ENCODE measurements at places on chromosomes 4 and X.

DNA sequence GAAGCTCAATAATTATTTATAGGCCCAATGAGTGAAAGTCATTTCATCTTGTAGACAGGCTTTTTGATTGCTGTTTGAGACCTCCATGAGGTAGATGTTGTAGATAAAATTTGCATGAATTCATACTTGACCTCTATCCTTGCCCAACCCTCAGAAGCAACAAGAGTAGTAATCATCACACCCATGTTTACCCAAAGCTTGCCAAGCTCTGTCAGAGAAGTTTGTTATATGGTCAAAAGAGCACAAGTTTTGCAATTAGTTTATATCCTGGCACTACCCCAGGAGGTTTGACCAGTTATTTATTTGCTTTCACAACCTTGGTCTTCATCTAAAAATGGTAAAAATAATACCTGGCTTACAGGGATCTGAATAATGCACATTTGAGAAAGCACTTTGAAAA, 20.7 kb downstream of the ADH7 start:
- DNase-seq: no peak

DNA sequence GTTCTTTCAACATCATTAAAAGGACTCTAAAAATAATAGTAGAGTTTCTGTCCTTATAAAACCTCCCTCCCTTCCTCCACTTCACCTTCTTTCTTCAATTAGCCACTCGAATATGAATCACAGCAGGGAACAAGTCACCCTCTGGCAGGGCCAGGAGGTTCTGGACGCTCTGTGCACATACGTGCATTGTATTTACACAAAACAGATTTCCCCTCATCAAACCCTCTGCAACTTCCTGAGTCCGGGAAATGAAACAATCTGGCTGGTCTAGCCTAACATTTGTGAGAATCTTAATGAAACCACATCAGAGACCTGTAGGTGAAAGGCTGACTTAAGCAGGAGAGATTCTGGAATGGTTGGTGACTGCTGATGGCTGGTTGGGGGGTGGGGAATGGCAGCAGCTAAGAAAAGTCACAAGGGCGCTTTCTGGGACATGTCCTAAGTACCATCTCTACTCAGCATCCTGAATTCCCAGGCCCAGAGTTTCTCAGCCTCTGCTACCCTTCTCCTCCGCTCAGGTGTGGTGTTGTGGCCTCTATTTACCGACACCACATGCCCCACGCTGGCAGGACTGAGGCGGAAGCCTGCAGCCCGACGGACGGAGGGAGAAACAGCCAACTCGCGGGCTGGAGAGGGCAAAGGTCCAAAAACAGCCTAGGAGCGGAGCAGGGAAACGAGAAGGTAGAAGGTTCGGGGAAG, 1.0 kb downstream of the ZDHHC9 start:
- DNase-seq: no peak

GRCh38 chr4:88843067-88843685, 145.5 kb upstream of the NAP1L5 start:
- no peak for DNase-seq

- no peak for DNase-seq
These were observed 21.4 kb downstream of the PLAC8 start for GRCh38 chr4:83093060-83093640.

DNA sequence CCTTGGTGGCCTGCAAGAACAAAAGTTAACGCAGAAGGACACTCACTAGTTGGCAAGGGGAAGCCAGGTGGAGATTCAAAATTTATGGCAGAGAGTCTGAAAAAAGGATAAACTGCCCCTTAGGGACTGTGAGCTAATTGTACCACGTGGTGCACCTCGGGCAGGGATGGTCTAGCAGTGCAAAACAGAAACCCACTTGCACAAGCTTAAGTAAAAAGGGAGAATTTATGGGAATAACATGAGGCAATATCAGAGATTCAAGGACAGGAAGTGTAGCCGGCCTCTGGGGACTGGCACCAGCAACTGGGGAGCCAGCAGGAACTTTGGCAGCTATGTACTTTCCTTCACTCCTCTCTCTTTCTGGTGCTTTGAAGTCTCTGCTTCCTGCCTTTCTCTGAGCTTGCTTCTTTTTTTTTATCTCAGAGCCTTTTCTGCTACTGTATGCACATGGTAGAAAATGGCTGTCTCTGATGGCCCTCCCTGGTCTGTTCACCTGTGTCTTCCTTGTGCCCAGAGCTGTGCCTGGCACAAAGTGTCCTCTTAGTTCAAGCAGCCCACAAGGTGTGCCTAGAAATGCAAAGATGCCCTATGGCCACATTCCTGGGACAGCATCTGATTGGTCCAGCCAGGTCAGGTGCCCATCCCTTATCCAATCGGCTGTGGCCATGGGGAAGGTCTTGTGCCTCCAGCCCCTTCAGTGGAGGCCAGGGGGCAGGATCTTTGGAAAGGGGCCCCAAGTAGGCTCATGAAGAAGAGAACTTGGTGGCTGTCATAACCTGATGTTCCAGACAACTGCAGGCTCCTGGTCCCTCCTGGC, 114.8 kb upstream of the ATP6AP2 start:
- no peak for DNase-seq

GRCh38 chr4:103018391-103019307, 856 bp downstream of the SLC9B1 start:
- no peak for DNase-seq

- DNase-seq: no peak
These were observed 66.3 kb downstream of the CLDN34 start for GRCh38 chrX:10033375-10034007.

DNA sequence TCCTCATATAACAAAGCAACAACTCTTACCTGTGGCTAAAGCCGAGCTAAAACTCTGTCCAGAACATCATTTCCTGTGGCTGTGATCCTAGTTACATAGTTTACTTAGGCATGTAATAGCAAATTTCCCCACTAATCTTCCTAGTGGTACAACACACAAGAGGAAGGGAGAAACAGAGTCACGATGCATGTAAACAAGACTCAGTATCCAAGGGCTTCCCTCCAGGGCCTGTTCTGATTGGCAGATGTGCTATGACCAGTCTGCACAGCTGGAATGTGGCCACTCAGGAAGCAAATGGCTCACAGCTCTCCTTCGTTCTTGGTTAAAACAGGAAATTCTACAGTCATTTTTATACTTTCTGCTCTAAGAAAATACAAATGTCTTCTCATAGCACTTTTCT, 49.2 kb upstream of the PRSS48 start:
- peak; percentile 26 for DNase-seq

- DNase-seq: no peak
These were observed 60.9 kb downstream of the IRF2 start for GRCh38 chr4:184413261-184414046.

DNA sequence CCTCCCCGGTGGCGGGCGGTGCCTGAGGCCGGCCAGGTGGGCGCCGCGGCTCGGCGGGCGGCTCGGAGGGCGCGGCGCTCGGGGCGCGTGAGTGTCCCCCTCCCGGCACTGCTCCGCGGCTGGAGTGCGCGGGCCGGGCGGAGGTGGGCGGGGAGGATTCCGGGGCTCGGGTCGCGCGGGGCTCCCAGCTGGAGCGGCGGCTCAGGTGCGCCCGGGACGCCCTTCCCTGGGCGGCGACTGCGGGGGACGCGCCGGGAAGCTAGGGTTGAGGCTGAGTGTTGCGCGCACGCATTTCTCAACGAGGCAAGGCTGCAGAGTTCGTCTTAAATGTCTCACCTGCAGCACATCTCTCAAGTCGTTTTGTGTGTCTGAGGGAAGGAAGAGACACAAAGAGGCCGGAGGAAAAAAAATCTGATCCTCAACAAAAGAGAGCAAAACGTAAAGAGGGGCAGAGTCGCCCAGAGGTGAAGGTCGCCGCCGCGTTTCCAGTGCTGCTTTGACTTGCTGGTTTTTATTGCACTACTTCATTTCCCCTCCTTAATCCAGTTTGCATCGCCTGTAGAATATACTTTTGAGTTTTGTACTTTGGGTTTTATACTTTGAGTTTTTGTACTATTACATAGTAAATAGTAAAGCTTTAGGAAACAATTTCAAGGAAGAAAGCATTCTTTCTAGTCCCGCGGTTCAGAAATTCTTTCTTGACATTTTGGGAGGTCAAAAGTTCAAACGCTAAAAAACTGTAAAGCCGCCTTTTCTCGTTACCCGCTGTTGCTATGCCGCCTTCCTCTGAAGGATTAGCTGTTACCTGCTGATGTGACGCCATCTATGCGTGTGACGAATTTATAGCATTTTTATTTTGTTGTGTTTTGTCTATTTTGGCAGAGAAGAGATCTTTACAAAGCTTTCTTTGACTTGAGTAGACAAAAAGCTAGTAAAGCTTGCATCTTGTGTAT, 106.5 kb upstream of the STOX2 start:
- peak; percentile 7 for DNase-seq

GRCh38 chr4:2812612-2813354, 19.9 kb downstream of the SH3BP2 start:
- no peak for DNase-seq

DNA sequence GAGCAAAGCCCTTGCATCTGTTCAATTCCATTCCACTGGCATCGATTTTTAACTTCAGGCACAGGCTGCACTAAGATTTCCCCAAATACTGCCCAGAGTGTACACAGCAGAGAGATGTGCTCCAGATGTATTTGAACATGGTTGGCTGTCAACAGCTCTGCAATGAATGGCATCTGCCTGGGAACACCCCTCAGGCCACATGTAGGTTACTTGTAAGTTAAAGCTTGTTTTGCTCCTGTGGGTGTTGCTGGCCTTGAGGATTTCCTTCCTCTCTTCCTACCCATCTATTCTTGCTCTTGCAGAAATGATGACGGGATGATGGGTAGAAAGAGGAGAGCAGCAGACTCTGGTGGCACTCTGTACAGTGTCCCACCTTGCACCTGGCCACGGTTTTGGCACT, 69.3 kb upstream of the HELT start:
- no peak for DNase-seq

DNA sequence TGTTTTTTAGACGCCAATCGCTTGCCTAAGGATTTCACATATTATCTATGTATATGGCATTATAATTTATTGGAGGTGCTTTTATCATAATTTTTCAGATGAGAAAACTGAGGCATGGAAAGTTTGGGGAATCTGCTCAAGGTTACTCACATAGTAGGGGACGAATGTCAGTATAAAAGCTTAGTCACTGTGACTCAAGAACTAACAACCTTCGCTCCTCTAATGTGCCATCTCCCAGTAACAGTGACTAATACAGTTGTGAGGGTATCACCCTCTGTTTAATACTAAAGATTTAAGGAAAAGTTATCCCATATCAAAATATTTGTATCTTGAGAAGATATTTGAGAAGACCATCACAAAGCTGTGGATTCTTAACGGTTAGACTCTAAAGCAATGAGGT, 353.1 kb upstream of the SPOCK3 start:
- DNase-seq: no peak

DNA sequence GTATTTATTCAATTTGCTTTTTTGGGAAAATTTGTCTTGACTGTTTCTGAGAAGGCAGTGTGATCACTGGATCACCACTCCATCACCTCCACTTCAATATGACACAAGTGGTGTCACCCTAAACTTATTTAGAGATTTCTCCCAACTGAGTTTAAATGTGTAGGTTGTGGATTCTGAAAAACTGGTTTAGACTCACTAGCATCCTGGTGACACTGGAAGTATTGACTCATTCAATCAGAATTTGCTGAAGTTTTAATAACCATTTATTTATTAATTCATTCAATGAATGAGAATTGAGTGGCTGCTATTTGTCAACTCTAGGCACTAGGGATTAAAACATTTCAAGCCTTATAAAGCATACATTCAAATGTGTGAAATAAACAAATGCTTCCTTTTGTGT, 819.1 kb upstream of the EPHA5 start:
- DNase-seq: no peak

- no peak for DNase-seq
These were observed 234.0 kb downstream of the OPHN1 start for GRCh38 chrX:68199062-68199848.

- DNase-seq: no peak
These were observed 120.8 kb downstream of the ZNF518B start for GRCh38 chr4:10336471-10336870.

- DNase-seq: no peak
These were observed 162.2 kb upstream of the S100G start for GRCh38 chrX:16487620-16488385.

- DNase-seq: no peak
These were observed 94.6 kb downstream of the FAM9B start for GRCh38 chrX:8939322-8939721.

- DNase-seq: no peak
These were observed 57.3 kb upstream of the TRIM2 start for GRCh38 chr4:153146961-153147360.

- DNase-seq: no peak
These were observed 155.8 kb upstream of the HAND2 start for GRCh38 chr4:173685831-173686210.

GRCh38 chr4:75643651-75644050, 13.3 kb upstream of the CDKL2 start:
- no peak for DNase-seq

- DNase-seq: no peak
These were observed 50.1 kb upstream of the ADRA2C start for GRCh38 chr4:3715855-3716630.

GRCh38 chr4:3677748-3678070, 88.5 kb upstream of the ADRA2C start:
- DNase-seq: no peak

DNA sequence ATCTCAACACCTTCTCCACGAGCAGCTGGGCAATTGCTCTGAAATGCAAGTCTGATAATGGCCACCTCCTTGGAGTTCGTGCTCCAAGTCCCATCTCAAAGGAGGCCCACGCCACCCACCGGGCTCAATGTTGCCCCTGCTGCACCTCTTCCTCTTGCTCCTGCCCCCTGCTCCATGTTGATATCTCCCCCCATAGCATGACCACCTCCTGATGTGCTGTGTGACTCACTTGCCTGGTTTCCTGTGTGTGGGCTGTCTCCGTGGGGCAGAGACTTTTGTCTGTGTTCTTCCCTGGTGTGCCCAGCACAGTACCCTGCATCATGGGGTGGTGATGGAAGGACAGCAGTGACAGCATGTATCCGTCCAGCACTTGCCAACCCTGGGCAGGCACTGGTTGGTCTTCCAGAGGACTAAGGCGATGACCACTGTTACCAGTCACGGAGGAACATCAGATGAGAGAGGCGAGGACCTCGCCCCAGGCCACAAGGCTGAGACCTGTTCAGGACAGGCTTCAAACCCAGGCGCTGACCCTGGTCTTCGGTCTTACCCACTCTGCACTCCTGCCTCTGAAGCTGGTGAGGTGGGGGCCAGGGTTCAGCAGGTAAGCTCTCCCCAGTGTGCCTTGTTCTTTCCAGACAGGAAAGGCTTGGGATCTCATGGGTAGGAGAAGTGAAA, 104.6 kb upstream of the LRPAP1 start:
- DNase-seq: no peak

DNA sequence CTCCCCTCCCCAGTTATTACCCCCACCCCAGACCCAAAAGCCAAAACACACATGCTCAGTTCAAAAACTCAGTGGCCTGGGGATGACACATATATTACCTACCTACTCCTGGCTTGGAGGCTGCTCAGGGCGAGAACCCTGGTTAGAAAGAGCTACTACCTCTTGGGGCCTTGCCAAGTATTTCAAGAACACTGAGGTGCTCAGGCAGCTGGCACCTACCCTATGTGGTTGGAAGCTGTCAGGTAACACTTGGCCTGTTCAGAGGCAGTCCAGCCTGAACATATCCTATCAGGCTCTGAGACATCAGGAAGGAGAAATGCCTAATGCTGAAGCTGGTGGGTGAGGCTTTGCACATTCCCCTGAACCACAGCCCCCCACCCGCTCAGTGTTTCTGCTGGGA, 4.9 kb downstream of the BCAP31 start:
- no peak for DNase-seq

Measured in activated CD4-positive, alpha-beta T cell treated with anti-CD3 and anti-CD28 coated beads, Interleukin-10, Interleukin-2, amounts not matched to agents 100 ng/mL and 50 ng/mL, durations not matched to agents 16 hours and 8 hours (primary cell).